Left renal cortex interstitium (tissue), 4 donors: ENCODE measurements at places on chromosomes 4 and X.

GRCh38 chr4:67126570-67126969 is 418.7 kb downstream of the CENPC start:
- DNase-seq: no peak

GRCh38 chrX:80984118-80984517 is 174.4 kb upstream of the BRWD3 start:
- DNase-seq: no peak

GRCh38 chr4:26388671-26389070 is 67.9 kb downstream of the RBPJ start:
- no peak for DNase-seq

DNA sequence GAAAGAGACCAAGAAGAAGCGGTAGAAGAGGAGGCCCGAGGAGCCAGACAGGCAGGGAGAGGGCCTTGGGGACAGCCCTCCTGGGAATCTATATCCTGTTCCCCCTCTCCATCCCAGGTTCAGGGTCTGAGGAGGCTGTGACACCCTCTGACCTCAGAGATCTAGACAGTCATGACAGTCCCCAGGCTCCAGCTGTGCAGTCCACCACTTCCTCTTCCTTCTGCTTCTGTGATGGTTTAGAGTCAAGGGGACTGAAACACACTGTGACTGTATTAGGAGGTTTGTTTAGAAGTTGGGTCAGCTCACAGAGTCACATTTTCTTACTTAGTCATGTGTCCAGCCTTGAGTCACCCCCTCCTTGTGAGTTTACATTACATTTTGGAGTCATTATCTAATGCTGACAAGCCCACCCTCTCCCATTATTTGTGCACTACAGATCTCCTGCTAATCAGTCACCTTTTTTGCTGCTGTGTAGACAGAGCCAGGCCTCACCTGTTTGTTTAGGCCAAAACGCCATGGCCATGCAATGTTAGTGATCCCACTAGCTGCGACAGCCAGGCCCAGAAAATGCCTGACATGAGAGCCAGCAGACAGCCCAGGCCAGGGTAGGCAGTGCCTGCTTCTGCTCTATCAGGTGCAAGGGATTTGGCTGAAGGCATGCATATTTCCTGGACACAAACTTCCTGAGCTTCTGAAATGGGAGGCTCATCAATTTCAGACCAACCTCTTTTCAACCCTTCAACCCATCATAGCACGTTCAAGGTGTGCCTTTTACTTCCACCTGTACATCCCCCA is 26.0 kb downstream of the MANBA start:
- no peak for DNase-seq

GRCh38 chrX:134020910-134021309 is 35.5 kb upstream of the GPC3 start:
- no peak for DNase-seq

DNA sequence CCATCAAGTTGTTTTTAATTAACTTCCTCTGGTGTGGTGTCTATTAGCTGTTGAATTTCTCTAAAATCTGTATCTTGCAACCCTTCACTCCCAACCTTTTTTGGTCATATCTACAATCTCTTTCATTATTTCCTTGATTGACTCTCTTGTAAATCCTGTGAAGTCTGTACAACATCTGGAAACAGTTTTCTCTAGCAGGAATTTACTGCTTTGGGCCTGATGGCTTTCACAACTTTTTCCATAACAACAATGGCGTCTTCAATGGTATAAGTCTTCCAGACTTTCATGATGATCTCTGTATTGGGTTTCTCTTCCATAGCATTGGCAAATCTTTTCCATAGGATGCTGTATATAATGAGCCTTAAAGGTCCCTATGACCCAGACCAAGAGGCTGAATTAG is 49.0 kb downstream of the TBC1D19 start:
- DNase-seq: no peak

DNA sequence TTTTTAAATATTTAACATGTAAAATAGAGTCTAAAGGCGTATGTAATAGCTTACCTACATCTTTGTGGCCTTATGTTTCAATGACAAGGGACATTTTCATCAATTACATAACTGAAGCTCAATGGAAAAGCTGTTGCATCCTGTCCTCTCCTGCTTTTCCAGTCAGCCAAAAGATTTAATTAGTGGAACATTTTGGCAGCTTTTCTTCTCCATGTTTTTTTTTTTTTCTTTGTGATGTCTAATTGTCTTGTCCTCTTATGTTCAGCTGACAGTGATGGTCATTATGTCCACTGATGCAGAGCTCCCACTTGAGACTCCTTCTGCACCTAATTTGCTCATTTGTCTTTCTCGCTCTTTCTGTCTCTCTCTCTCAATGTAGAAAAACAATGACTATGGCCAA is 422.2 kb downstream of the GABRG1 start:
- no peak for DNase-seq

- DNase-seq: no peak
Measured at GRCh38 chr4:73891739-73892405, 22.7 kb downstream of the CXCL1 start.

DNA sequence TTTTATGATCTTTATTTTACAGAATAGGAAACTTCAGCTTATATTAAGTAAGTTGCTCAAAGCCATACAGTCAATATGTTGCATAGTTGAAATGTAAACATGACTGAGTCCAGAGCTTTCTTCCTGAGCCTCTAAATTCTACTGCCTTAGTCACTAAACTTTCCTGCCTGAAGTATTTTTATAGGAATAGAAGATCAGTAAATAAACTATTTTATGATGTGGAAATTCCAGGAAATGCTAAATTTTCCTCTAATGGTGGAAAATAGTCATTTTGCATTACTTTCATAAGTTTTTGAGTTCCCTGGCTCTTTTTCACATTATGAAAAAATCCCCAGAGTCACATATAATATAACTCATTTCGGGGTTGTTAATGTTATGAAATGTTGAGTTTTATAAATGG is 182.8 kb downstream of the BANK1 start:
- no peak for DNase-seq

DNA sequence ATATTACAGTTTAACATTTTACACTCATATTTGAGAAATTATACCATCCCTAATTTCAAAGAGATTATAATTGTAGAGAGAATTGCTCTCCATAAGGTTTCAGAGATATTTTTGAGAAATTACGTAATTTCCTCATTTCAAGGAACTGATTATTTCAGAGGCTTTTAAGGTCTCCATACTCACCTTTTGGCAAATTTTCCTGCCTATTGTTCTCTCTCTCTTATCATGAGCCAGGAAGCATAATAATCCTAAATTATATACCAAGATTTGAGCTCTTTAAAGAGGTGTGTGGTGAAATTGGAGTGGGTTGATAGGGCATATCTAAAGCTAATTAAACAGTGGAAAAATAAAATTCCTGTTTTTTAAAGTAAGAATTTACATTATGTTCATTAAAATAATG is 248.9 kb upstream of the FTHL17 start:
- no peak for DNase-seq

GRCh38 chrX:105480646-105481310 is 260.3 kb upstream of the TEX13A start:
- DNase-seq: no peak

DNA sequence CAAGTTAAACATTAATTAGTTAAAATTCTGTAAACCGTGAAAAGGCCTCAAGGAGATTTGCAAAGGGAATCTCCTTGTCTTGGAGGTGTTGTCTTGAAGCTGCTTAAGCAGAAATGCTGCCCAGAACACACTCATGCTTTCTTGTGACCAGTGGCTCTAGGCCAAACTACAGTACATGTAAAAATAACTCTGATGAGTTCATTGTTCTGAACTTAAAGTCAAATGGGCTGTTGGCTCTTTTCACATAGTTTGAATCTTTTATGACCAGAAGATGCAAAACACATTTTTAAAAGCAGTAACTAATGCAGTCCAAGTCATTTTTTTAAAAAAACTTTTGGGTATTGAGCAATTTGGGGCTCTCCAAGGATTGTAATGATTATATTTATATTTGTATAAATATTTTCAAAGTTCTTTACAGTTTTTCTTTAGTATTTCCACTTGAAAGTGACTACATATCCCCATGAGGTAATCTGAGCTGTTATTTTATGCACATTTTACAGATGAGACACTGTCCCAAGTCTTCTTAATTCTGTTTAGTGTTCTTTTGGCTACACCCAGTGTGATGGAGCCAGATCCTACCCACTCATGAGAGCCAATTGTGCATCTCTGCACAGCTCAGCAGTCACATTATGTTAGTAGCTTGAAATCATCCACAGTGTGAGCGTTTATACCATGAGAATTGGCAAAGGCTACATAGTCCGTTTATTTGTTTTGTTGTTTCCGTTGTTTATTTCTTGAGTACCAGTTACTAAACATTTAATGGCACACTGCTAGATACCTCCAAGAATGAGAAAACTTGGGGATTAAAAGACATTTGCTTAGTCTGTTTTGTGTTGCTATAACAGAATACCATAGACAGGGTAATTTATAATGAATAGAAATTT is 112.8 kb upstream of the ATXN3L start:
- DNase-seq: no peak

DNA sequence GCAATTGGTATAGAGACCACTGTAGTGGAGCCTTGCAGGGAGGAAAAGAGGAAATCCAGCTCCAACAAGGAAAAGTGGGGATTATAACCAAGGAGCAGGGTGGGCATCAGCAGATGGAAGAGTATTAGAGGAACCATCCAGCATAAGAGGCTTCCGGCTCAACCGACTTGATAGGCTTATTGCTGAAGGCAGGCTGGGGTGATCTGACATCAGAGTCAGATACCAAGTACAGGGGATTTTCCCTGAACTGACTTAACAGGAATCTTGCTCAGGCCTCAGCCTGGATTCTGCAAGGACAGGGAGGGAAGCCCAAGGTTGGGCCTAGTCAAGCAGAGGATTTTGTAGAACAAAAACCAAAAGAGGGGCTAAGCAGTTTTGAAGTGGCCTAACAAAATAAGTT is 129.6 kb downstream of the DCLK2 start:
- DNase-seq: no peak

DNA sequence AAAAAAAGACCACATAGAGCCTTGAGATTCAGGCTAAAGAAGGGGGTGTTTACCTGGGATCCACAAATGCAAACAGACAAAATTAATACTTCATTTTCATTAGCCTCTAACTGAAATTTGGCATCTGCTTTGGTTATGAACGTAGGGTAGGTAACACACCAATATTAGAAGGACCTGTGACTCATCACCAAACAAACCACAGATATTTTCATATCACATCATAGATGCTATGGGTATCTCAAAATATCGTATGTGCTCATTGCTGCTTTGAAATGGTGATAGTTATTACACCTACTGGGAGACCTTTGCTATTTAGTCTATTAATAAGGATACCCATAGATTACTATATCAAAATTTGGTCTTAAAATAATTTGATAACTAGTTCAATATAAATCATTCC is 180.6 kb upstream of the MAP3K15 start:
- DNase-seq: no peak

DNA sequence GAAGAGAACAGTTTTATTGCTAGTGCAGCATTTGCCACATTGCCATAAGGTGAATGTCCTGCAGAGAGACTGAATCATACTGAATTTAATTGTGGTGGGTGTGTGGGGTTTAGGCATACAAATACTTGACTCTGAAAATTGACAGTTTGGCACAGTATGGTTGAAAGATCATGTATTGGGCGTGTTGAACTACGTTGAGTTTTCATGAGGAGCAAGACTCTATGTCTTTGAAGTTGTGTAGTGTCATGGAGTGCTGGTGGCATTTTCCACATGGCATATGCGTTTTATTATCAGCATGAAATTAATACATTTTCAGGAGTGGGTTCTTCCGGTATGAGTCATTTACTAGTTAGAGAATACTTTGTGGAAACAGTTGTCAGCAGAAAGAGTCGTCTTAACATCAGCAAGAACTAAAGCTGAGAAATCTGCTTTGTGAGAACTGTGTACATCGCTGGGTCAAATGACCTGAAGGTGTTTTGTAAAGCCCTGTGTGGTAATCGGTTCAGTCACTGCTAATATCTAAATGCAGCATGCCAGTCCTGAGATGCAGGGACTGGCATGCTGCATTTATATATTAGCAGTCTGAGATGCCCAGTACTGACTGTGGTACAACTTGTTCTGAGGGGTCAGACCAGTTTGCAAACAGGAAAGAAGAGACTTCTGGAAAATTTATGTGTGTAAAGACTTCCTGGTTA is 50.3 kb downstream of the ARHGAP10 start:
- DNase-seq: no peak

DNA sequence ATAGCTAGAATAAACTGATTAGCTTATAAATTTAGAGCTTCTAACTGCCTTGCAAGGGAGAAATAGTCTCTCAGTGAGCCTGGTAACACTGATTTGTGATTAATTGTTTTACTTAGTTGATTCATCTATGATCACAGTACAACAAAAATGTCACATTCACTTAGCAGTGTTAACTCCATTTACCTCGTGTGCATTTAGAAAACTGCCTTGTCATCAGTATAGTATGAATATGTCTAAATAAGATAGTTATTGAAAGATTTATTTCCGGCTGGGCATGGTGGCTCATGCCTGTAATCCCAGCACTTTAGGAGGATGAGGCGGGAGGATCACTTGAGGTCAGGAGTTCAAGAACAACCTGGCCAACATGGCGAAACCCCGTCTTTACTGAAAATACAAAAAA is 39.3 kb downstream of the FAM199X start:
- DNase-seq: no peak

GRCh38 chrX:482192-482701 is 95.5 kb upstream of the PPP2R3B start:
- no peak for DNase-seq

DNA sequence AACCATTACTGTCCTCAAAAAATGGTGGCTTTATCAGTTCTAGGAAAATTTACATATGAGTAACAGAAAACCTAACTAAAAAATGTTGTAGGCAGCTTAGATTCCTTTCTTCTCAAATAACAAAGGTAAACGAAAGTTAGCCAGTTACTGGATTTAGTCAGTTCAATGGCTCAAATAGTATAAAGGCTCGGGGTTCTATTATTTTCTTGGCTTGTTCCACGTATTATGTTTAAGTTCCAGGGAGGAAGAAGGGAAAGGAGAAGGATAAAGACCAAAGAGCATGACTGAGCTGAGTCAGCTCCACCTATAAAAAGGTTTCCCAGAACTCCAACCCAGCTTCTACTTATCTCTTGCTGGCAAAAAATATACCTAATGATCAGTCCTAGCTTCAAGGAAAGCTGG is 41.0 kb upstream of the MAB21L2 start:
- DNase-seq: no peak

GRCh38 chrX:2370456-2370855 is 130.3 kb downstream of the DHRSX start:
- DNase-seq: no peak

DNA sequence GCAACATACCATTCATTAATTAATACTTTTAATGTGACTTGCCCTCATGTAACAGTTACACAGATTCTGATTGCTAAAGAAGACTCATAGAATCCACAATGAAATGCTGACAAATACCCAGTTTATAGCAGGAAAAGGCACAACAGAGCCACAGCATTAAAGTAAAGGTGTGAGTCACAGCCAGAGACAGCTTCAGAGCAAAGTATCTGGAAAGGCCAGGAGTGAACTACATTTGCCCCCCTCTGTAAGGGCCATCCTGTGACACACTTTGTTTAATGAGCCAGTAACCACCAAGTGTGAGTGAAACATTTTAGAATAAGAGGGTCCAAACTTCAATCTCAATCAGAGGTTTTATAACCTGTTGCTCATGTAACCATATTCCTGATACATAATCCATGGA is 133.8 kb upstream of the TACR3 start:
- DNase-seq: no peak
